Amniotic stem cell (primary cell): ENCODE measurements at places on chromosomes 7 and 10.

DNA sequence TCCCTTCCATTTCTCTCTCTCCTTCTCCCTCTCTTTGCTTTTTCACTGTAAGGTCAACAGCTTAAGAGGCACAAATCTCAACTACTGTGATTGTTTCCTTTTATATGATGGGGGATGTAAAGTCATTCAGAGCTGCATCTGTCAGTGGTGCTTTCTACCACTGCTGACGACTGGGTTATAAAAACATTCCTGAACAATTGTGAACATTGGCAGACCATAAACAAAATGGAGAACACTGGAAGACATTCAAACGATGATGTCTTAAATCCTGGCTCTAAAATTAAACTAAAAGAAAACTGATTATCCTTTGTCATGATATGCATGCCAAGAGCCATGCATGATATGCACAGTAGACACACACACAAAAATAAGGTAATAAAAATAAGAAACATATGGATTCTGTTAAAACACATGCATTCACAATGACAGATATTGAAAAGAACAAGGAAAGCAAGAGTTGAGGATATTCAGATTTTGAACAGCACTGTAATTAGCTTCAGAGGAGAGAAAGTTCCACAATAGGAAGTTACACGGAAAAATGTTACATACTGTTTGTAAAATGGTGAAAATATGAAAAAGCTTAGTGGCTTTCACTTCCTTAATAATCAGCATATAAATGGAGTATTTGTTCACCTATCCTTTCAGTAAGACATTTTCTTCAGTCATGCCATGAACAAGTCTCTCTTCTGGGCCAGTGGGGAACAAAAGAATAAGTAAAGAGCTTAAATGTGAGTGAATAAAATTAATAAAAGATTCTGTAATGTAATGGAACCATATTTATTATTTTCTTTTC is 89.2 kb downstream of the RNLS start:
- DNase-seq = no peak

DNA sequence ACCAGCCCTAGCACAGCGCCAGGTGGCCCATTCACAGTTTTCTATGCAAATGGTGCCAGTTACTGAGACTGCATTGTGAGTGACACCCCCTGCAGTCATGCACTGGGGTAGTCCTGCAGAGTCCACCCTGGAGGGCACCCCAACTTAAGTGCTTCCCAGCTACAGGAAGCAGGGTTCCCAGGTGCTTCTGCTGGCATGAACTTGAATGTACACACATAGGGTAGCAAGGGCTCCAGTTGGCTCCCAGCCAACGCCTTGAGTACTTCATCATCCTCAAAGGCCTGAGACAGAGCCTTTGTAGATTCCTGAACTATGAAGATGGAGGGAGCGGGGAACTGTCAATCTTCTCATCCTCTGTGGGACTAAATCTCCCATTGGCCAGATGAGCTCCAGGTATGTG is 11.5 kb upstream of the NPFFR1 start:
- no peak for DNase-seq

DNA sequence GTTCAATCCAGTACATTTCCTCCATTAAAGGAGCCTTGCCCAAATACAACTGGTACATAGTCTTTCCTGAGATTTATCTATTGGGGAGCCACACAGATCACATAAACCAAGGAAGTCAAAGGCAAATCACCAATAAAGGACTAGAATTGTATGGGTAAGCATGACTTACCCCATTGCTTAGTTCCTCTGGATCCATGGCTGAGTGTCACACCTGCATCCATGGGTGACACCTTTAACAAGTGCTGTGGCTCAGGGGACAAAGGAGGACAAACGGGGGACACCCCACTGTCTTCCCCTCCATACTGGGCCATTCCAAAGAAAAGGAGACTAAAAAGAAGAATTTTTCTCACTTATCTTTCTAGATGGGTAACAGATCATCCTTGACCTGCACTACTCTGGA is 30.4 kb downstream of the ZNF92 start:
- no peak for DNase-seq

DNA sequence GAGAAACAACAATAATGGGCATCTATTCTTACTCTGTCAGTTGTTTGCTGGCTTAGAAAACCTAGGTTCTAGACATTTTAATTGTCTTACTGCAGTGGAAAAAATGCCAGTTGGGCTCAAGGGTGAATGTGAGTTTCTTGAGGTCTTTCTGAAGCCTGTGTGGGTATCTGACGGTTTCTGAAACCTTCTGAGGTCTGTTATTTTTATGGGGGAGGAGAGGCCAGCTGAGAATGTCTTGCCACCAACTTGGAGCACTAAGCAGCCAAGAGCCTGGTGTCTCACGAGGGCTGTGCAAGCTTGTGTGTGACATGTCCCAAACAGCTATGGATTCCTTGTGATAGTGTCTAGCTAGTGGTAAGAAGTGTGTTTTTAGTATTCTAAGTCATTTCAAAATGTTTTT is 24.2 kb upstream of the DDC start:
- DNase-seq = no peak

- DNase-seq = no peak
Measured at GRCh38 chr10:80421707-80422536, 13.6 kb downstream of the PRXL2A start.

- no peak for DNase-seq
Measured at GRCh38 chr10:81541517-81541916, 333.5 kb upstream of the NRG3 start.

DNA sequence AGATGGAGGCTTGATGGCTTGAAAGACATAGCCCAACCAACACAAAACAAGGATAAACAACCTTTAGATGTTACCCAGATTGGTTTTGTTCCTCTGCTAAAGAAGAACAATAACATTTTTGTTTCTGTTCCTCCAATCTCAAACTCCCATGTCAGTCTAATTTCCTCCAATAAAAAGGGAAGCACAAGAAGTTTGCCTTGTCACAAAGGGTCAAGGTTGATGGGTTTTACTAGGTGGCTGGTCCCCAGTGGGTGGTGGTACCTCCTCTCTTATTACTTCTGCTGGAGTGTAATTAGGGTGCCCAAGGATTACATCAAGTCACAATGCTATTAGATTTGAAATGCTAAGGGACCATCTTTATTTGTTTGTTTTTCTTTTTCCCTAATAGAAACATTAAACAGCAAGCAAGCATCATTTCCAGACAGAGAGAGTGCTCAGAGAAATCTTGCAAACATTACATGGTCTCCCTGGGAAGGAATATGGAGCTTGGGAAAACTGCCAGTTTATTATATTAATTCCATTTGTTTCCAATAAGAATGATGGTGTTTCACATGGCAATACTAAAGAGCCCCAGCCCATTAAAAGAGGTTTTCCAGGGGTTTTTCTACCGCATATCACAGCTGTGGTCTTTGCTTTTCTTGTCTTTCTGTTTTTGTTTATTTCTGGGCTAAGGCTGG is 78.3 kb upstream of the AOAH start:
- DNase-seq = no peak

GRCh38 chr7:90648834-90649233 is 52.7 kb downstream of the CDK14 start:
- DNase-seq = no peak

GRCh38 chr7:52925332-52925731 is 110.1 kb upstream of the POM121L12 start:
- DNase-seq = no peak

DNA sequence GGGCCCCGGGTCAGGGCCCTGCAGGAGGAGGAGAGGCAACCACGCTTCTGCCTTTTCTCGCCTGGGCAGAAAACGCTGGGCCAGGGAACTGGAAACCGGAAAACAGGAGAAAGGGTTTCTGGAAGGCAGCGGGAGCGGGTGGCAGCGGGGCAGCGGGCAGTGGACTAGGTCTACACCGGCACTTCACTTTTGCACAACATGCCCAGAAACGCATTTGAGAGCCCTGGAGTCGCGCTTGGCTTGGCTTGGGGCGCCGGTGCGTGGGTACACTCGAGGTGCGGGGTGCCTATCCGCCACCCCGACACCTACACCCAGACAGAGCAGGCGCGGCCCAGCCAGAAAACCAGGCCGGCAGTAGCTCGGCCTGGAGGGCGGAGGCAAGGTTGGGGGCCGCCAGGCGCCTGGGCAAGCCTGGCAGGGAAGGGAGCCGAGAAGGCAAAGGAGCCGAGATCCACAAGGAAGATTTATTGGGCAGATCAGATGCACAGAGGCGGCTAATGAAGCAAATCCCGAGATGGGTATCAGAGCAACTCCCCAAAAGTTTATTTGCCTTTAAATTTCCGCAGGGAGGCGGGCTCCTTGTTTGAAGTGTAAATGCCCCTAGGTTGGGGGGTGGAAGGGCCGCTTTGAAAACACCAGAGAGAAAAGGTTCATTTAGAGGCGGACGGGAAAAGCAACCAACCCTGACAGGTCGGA is 3.2 kb upstream of the PAX2 start:
- no peak for DNase-seq

GRCh38 chr7:88020953-88021665 is 87.1 kb downstream of the ADAM22 start:
- DNase-seq = no peak

DNA sequence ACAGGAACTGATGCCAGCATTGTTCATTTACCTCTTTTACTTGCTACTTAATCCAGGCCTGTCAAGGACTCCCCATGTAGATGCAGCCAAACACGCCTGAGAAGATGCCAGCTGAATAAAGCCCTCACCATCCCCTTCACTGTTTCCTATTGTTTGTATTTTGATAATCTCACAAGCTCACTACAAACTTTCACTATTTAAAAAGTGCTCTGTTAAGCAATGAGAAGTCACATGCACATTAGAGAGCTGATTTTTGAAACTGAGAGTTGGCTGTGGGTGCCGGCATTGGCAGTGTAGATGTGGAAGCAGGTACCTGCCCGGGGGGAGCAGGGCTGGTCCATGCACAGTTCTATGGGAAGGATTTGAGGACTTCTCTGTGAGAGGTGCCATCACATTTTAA is 169.8 kb upstream of the GRB10 start:
- no peak for DNase-seq

DNA sequence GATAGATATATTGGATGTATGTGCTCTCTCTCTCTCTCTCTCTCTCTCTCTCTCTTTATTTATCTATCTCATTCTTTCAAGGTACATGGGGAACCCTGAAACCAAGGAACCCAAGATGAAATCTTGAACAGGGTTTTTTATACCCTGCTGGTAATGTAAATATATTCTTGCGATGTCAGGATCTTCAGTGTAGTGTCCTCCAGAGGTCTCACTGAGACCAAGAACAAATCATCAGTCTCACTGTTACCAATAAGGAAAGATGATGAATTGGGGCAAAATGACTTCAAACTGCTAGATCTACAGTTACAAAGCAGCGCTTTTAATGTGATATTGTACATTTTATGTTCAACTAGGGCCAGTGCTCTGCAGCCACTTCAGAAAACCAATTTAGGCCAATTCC is 423.5 kb downstream of the ANKRD7 start:
- DNase-seq = no peak

GRCh38 chr7:23981758-23982157 is 271.7 kb downstream of the STK31 start:
- no peak for DNase-seq

GRCh38 chr10:122135251-122136025 is 135.7 kb upstream of the BTBD16 start:
- DNase-seq = no peak

- no peak for DNase-seq
Measured at GRCh38 chr10:49379596-49380410, 16.1 kb downstream of the DRGX start.

DNA sequence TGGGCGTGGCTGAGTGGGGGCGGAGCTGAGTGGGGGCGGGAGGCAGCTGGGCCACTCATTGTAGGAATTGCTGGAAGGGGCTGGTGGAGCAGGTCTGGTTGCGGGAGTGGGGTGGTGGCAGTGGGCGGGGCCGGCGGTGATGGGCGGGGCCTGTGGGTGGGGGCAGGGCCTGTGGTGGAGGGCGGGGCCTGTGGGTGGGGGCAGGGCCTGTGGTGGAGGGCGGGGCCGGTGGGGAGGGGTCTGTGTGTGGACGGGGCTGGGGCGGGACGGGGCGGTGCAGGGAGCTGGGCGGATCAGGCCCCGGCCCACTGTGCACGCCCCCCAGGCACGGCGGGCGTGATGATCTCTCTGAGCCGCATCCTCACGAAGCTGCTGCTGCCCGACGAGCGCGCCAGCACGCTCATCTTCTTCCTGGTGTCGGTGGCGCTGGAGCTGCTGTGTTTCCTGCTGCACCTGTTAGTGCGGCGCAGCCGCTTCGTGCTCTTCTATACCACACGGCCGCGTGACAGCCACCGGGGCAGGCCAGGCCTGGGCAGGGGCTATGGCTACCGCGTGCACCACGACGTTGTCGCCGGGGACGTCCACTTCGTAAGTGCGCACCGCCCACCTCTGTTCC is 14.0 kb downstream of the SLC29A4 start:
- DNase-seq = no peak

GRCh38 chr10:31134311-31134952 is 102.8 kb upstream of the ZNF438 start:
- no peak for DNase-seq

- no peak for DNase-seq
Measured at GRCh38 chr10:15182540-15183207, 14.2 kb upstream of the NMT2 start.

GRCh38 chr10:3486346-3487065 is 298.5 kb downstream of the KLF6 start:
- DNase-seq = no peak

DNA sequence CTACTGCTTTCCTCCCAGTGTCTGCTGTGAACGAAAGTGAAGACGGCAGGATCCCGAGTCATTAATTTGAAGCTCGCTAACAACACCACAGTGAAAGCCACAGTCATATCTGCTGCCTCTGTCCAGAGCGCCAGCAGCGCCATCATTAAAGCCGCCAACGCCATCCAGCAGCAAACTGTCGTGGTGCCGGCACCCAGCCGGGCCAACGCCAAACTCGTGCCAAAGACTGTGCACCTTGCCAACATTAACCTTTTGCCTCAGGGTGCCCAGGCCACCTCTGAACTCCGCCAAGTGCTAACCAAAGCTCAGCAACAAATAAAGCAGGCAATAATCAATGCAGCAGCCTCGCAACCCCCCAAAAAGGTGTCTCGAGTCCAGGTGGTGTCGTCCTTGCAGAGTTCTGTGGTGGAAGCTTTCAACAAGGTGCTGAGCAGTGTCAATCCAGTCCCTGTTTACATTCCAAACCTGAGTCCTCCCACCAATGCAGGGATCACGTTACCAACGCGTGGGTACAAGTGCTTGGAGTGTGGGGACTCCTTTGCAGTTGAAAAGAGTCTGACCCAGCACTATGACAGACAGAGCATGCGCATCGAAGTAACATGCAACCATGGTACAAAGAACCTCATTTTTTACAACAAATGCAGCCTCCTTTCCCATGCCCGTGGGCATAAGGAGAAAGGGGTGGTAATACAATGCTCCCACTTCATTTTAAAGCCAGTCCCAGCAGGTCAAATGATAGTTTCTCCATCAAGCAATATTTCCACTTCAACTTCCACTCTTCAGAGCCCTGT is 94.8 kb upstream of the KCNMA1 start:
- DNase-seq = no peak

- no peak for DNase-seq
Measured at GRCh38 chr10:126407831-126408230, 19.6 kb upstream of the ADAM12 start.
